ENCODE measurements at places on chromosomes 7 and 10.
A peak's percentile ranks its signal among the peaks of the same experiment; 100 is the strongest.

DNA sequence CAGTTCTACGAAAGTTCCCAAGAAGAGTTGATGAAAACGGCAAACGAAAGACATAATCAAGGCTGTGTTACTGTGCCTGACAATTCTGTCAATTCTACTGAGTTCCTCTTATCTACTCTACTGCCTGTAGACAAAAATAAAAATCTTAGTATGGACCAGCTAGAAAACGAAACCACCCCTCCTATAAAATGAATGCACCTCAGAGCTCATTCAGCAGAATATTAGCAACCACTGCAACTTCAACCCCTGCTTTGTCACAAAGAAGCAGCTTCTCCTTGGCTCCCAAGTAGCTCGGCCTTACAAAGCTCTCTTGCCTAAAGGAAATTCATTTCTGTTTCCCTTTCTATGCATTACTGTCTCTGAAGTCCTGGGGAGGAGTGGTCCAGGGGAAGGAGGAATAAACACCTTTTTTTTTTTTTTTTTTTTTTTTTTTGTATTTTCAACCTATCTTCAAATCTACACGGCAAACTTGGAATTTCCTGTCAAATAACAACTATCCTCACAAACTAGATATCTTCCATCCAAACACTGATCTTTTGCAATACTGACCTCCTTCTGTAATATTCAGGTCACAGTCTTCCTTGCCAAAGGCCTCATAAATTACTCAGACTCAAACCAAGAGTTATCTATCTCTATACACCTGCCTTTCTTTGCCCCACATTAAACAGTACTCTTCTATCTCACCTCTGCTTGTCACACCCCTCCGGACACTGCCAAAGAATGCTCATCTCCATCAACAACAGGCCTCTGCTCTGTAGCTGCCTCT lies 74.3 kb downstream of the GLI3 start:
- DNase-seq: no peak

DNA sequence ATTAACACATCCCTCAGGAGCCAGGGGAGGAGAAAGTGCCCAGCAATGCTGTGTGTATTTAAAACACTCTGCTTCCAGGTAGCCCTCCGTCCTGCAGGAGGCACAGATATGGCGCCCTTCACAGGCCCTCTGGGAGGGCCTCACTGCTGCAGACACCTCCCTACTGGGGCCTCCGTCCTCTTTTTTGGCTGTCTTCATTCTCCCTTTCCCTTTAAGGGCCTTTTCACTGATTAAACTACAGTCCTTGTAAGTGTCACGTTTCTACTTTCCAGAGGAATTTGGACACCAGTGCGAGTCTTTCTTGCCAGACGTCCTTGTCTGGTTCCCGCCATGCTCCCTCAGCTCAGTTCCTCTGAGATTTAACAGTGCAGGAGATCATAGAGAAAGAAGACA lies 39.7 kb upstream of the MKRN1 start:
- no peak for DNase-seq

GRCh38 chr7:151630851-151631569 lies 111.3 kb upstream of the RHEB start:
- DNase-seq: no peak

- DNase-seq: no peak
These were observed 209.2 kb upstream of the FAM3C start for GRCh38 chr7:121605317-121605680.

- DNase-seq: no peak
These were observed 71.9 kb upstream of the DUSP5 start for GRCh38 chr10:110425684-110426293.

- DNase-seq: no peak
These were observed 153.1 kb upstream of the SORCS1 start for GRCh38 chr10:107317592-107317991.

DNA sequence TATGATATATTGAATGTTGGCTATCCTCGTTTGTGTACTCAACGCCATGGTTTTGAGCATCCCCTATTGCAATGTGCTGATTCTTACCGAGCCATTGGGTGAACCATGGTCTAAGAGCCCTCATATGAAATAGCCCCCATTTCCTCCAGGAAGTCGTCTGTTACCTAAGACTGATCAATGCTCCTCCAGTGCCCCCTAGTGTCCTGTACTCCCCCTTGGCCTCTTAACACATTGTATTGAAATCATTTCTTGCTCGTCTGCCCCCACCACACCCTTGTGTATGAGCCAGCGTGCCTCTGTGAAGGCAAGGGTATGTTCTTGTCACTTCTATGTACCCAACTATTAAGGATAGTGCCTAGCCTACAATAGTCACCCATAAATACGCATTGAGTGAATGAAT lies 11.2 kb upstream of the SLC35B4 start:
- peak; percentile 8 for DNase-seq

DNA sequence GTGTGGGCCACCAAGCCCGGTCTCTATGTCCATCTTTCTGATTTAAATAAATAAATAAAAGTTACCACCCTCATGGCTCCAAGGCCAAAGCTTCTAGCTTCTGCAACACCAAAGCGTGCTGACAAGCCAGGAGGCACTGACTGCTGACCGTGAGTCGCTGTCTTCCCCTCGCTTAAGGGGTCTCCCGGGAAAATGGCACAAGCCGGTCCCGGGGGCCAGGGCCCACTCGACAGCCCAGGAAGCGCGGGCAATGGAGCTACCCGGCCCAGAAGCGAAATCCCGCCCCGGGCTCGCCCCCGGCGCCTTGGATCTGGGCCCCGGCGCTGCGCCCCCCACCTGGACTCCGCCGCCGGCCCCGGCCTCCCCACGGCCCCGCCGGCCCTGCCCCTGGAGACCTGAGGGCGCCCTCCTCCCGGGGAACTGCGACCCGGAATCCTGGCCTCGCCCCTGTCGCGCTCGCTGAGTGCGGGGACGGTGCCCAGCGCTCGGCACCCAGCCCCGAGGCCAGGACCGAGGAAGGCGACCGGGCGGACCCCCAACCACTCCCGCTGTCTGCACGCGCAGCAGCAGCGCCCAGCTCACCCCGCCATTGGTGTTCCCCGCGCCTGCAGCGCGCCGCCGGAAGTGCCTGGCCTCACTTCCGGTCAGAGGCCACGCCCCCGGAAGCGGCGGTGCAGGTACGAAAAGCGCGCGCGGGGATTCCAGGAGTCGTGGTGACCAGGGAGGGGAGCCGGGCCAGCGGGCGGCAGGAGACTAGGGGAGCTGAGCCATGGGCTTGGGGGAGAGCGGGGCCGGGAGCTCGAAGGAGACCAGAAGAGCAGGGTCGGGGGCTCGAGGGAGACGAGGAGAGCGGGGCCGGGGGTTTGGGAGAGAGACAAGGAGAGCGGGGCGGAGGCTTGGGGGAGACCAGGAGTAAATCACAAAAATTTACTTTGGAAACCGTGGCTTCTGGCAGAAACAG lies at the start of the genes MRM2 and NUDT1:
Gene MRM2 (minus strand): TSS at position 626 of the 961 bp plus-strand sequence. CDS start 36 bp downstream, at position 590.
Gene NUDT1 (plus strand): TSS at position 647 of the 961 bp plus-strand sequence. CDS start 2,349 bp downstream, outside the sequence.
- peak; percentile 41 for DNase-seq

GRCh38 chr7:38122501-38122900 lies 55.5 kb upstream of the STARD3NL start:
- no peak for DNase-seq

DNA sequence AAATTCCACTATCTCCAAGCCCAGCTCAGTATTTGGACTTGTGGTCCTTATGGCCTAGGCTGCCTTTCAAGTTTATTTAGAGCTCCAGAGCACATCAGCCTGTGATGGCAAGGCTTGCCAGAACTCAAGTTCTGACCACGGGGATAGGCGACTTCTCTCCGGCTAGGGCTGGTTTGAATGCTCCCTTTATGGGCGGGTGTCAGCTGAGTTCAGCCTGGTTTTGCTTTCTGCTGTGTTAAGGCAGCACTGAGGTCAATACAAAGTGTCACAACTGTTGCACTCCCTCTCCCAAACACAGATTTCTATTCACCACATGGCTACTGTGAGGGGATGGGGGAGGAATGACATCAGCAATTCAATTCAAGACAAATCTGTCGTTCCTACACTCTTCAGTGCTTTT lies 318.1 kb upstream of the MYO3A start:
- no peak for DNase-seq

- no peak for DNase-seq
These were observed 98.5 kb downstream of the GRB10 start for GRCh38 chr7:50684011-50684712.

DNA sequence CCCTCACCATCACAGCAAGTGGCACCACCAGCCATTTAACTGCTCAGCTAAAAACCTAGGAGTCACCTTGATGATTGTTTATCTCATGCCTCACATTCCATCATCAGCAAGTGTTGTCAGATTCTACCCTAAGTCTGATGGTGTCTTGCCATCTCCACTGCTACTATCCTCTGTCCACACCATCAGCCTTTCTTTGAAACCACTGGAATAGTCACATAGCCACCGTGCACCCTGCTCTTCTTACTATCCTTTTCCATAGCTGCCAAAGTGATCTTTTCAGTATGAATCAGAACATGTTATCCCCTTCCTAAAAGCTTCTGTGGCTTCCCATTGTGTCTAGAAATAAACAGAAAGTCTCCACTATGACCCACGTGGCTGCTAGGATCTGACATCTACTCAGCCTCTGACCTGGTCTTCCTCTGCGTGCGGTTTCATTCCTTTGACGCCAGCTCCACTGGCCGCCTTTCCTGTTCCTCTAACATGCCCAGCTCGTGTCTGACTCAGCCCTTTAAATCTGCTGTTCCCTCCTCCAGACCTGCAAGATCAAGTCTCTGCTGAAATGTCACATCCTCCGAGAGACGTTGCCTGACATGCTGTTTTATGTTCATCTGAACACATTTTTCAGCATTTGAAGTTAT lies 16.5 kb upstream of the CHN2 start:
- no peak for DNase-seq

GRCh38 chr10:46309511-46310142 lies 22.8 kb downstream of the ANTXRL start:
- DNase-seq: no peak

- no peak for DNase-seq
These were observed 659.2 kb upstream of the GALNT17 start for GRCh38 chr7:70472601-70473237.

DNA sequence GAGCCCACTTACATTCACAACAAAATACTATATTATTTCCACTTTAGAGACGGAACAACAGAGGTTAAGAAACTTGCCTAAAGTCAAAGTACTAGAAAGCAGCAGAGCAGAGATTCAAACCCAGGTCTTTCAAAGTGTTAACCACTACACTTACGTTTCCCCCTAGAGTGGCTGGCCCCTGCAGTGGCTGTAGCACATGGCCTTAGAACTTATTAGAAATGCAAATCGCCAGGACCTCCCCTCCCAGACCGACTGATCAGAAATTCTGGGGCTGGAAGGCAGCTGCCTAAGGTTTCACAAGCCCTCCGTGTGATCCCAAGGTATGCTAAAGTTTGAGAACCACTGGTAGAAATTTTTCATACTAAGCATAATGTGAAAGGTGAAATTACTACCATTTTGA lies 8.1 kb downstream of the MPP7 start:
- no peak for DNase-seq

- DNase-seq: no peak
These were observed 260.0 kb upstream of the NRP1 start for GRCh38 chr10:33594475-33594874.

GRCh38 chr10:11789956-11790355 lies 33.2 kb upstream of the PROSER2 start:
- DNase-seq: no peak

DNA sequence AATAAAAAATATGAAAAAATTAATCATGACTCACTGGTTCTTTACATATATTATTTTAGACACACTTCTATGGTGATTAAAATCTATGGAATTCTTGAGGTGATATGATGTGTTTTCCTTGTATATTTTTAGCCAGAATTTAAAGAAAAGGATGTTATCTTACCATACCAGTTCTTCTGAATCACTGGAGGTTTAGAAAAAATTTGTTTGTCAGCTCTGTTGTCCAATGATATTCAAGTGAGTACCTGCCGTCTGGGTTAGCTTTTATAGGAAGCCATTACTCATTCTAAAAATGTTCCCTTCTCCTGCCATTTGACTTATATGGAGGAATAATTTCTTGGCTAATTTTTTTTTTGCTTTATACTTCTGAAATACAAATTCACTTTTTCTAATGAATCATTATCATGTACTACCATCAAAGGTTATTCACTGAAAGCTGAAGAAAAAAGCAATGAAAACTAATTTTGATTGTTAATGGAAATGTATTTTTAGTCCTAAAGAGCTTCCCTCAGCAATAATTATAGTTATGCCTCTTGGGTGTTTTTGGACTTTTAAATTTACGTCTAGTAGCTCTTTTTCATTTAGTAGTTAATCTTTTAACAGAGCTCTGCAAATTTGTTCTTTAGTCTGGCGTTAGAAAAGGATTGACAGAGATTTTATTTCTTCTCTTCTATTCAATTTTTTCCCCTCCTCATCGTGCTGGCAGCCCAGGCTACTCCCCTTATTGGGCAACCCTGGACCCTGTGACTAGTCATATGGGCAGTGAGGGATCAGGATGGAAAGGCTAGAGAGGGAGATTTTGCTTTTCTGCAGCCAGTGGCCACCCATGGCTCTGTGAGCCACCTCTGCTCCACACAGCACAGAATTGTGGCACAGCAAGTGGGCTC lies 434.2 kb downstream of the LRMDA start:
- DNase-seq: no peak

DNA sequence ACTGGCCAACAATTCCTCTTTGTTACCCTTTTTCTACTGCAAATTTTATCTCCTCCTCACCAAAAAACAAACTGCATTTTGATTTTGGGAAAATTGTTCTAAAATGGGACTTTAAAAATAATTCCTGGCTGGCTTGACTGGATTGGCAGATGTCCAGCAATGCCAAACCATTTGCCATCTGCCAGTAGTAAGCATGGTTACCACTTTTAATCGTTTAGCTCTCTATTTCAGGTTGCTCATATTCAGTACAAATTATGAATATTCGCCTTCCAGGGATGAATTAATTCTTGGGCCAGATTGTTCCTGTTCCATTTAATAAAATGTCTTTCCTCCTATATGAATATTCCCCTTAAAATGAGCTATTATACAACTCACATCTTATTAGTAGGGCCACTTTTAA lies 35.7 kb downstream of the SMNDC1 start:
- no peak for DNase-seq

- no peak for DNase-seq
These were observed 98.8 kb downstream of the CACNB2 start for GRCh38 chr10:18238870-18239485.

DNA sequence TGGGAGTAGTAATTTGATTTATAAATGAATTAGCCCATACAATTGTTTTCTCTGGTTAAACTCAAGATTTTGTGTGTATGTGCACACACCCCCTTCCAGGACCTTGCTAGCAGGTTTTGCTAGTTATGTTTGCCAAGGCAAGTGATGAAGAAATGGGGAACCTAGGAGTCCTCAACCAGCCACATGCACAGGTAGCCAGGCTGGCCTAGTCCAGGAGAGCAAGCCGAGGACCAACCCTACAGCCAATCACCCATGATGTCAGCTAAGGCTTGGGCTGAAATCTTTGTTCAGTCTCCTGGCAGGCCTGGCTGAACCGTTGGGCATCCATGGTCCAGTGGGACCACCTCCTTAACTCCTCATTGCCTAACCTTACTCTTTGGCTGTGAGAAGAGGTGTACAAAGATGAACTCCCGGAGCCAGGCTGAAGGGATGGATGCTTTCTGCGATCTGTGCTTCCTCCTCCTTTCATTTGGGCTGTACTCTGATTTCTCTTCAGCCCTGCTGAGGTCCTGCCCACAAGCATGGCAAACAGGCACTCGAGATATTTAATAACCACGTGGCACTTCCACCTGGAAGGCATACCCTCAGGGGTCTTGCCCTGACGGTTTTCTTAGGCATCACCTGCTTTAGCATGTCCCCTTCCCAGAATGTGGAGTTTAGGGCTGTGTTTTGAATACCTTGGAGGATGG lies 22.1 kb downstream of the HNRNPA2B1 start:
- no peak for DNase-seq

- no peak for DNase-seq
These were observed 44.0 kb downstream of the KLHDC10 start for GRCh38 chr7:130114374-130114773.
